GM12891 (cell line): ENCODE measurements at places on chromosomes 5 and 9.

GRCh38 chr5:16992006-16992405, 55.9 kb upstream of the MYO10 start:
- DNase-seq = no peak

DNA sequence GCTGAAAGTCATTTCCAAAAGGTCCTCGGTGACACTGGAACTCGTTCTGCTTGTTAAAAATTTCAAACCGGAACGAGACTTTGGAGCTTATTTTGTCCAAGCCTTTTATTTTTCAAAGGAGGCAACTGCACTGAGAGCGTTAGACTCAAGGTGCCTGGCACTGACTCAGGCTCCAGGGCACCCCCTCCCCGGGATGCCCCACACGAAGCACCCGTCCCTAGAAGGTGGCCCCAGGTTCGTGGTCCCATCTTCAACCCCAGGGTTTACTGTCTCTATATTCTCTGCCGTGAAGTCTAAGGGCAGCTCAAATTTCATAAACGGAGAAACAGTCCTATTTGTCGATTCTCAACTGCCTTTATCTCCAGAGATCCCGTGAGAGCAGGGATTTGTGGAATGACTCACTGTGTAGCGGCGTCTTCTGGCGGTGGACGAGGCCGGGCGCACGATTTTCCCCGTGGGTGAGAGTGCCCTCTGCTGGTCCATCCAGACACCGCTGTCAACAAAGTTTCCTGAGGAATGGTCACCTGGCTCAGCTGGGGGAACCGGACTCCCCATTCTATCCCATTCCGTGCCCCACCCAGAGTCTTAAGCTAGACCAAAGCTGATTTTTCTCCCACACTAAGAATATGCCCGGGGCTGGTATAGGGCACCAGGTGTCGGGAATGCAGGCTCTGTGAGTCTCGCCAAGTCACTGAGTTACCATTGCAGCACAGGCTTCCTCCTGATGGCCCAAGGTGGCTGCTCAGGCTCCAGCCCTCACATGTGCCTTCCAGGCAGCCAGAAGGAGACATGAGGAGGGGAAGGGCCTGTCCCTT, 27.1 kb upstream of the SLC6A19 start:
- DNase-seq = no peak

DNA sequence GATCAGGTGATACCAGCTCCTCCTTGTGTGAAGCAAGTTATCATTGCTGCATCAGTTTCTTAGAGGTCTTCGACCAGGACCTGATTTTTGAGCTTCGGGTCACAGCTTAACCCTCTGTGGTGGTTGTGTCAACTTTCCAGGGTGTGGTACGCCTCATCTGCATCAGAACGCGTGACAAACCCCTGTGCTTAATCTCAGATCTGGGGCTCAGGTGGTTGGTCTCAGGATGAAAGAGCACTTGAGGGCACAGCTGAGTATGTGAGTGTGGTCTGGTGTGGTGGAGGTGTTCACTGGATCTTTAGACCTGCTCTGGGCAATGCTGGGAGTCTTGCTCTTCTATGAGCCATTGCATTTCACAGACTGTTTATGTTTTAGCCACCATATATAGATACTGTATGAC, 64.1 kb downstream of the OSTF1 start:
- no peak for DNase-seq

DNA sequence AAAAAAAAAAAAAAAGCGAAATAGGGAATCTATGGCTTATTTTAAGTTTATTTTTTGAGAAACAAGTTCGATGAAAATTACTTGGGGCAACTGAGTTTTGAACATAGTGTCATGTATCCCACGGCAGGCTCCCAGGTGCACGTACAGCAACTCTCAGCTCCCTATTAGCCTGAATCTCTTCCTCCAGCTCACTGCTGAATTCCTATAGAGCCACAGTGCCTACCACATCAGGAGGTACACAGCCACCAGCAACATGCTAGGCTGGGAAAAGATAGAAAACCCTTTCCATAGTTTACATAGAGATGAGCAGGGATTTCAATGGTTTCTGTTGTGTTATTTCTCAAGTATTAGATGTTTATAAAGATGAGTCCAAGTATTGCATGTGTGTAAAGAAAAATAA, 115.9 kb upstream of the RGMB start:
- no peak for DNase-seq

GRCh38 chr5:10442576-10442975, 897 bp downstream of the ROPN1L start:
- no peak for DNase-seq

DNA sequence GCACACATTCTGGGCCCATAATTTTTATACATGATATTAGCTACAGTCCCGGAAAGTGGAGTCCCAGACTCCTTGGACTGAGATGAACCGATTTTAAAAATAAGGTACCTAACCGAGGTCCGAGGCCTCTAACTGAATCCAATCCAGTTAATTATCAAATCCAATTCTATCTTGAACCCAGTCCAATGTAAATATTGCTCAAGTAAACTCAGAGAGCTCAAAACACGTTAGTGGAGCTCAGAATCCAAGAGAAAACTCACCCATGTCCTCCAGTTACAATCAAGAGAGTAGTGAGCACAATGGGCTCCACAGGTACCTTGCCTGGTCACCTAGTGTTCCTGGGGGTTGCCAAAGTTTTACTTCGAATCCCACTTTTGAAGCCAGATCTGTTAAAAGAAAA, 37.9 kb upstream of the DIRAS2 start:
- no peak for DNase-seq

- DNase-seq = no peak
Measured at GRCh38 chr5:88671505-88672499, 211.2 kb downstream of the MEF2C start.
